ENCODE measurements at places on chromosomes 1 and 21.
A peak's percentile ranks its signal among the peaks of the same experiment; 100 is the strongest.

DNA sequence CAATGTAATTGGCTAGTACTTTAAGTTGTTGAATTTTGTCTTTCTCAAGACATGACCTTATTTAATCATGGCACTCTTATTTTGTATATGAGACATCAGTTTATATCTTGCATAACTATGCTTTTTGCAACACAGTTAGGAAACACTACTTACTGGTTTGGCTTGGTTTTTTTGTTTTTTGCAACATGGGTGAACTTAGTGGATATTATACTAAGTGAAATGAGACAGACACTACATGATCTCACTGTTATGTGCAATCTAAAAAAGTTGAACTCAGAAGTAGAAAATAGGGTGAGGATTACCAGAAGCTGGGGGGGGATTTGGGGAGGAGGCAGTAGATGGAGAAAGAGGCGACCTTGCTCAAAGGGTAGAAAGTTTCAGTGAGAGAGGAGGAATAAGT is 132.1 kb downstream of the PLA2G4A start:
- DNase-seq = no peak

- no peak for DNase-seq
These were observed 1.4 kb downstream of the DSCAM start for GRCh38 chr21:40845441-40845995.

GRCh38 chr21:26070822-26071425 is 99.6 kb downstream of the APP start:
- peak; percentile 52 for DNase-seq

GRCh38 chr1:61388566-61388965 is 306.2 kb downstream of the NFIA start:
- DNase-seq = no peak

DNA sequence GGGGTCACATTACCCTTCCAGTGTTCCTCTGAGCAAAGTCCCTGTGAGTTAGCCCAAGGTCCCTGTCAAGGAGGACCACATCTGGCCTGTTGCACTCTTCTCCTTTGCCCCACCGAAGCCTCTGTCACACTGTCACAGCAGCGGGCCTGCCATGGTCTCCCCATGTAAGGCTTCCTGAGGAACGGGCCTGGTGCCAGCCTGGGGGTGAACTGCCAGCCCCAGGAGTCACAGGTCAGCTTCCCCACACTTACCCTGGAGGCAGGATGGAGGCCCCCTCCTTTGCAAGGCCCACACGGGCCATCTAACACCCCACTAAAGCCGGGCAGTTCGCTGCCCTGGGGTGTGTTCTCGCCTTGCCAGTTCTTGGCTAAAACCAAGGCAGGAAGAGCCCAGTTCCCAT is 14.1 kb downstream of the TNFRSF1B start:
- no peak for DNase-seq

Measured in muscle of arm (tissue), 14 donors.